Gastrocnemius medialis (tissue), 4 donors: ENCODE measurements at places on chromosomes 12 and 14. TPM values are rescaled to one million over a fixed set of nuclear protein-coding genes. Genes with fewer than 3 reads are reported as not detected.
A peak's percentile ranks its signal among the peaks of the same experiment; 100 is the strongest.

DNA sequence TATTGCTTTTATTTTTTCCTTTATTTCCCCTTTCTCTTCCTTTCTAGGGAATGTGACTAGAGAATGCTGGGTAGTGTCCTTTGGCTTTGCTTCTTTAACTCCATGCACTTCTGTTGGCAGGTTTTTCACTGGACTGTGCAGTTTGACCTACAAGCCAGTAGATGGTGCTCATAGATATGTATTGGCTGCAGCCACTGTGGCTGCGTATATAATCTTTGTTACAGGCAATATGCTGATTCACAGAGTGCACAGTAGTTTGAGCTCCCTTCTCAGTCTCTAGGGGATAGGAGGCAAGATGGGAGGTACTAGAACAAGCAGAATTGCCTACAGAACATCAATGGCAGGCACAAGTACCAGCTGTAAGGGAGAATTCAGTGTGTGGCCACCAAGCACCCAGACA, 503.5 kb downstream of the LRFN5 start:
- DNase-seq: no peak

- peak; percentile 53 for DNase-seq
These were observed 671 bp downstream of the SPTB start for GRCh38 chr14:64878837-64879634.

- no peak for DNase-seq
These were observed 73.8 kb upstream of the RIN3 start for GRCh38 chr14:92439537-92440344.

GRCh38 chr12:109559200-109559505, 14.2 kb downstream of the MMAB start:
- DNase-seq: no peak

DNA sequence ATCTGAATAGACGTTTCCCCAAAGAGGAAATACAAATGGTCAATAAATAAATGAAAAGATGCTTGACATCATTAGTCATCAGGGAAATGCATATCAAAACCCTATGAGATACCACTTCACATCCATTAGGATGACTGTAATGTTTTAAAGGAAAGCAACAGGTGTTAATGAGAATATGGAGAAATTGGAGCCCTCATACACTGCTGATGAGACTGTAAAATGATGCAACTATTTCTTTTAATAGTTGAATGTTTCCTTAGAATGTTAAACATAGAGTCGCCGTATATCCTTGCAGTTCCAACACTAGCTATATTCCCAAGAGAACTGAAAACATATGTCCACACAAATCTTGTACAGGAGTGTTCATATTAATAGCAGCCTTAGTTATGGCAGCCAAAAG, 133.2 kb downstream of the SLC38A4 start:
- DNase-seq: no peak

GRCh38 chr12:76158518-76159321, 74.2 kb upstream of the NAP1L1 start:
- DNase-seq: peak; percentile 58

- no peak for DNase-seq
These were observed 20.4 kb upstream of the SMOC1 start for GRCh38 chr14:69858801-69859200.

DNA sequence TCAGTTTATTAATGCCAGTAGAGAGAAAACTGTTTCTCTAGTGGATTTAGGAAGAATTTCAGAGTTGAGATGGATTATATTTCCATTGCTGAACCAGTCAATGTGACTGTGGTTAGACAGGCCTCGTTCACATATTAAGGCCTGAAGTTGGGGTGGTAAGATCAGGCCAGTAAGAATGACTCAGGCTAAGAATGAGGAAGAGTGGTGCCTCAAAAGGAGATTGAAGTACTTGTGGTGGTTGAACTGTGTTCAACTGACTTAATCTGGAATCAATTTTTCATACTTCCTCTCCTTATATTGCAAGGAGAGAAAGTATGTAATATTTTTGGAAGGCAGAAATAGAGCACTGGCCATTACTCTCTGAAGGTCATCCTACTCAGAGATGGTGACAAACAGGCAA, 37.8 kb upstream of the ATF7IP start:
- DNase-seq: no peak

GRCh38 chr12:124381456-124382296, 86.8 kb downstream of the RFLNA start:
- DNase-seq: peak; percentile 77

DNA sequence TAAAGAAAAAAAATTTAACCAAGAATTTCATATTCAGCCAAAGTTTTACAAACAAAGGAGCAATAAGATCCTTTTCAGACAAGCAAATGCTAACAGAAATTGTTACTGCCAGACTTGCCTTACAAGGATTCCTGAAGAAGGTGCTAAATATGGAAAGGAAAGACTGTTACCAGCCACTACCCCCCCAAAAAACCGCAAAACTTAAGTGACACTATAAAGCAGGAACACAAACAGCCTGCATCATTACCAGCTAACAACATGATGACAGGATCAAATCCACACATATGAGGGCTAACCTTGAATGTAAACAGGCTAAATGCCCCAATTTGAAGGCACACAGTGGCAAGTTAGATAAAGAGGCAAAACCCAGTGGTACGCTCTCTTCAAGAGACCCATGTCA, 55.7 kb downstream of the APOBEC1 start:
- DNase-seq: no peak

DNA sequence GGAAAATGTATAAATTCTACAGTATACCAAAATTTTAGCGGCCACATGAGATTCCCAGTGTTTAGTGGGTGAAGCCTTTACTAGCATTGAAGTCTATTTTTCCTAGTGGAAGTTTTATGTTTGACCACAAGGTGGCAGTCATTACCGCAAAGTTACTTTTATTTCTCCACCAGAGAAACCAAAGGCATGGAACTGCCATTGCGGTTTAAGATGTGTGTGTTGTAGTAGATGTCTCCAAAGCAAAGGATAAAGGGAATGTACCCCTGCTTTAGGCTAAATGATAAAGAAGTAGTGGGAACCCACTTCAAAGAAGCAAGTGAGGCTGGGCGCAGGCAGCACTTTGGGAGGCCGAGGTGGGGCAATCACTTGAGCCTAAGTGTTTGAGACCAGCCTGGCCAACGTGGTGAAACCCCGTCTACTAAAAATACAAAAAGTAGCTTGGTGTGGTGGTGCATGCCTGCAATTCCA, 140.5 kb downstream of the PRKCH start:
- no peak for DNase-seq

- DNase-seq: no peak
These were observed 287.5 kb downstream of the GALC start for GRCh38 chr14:87705439-87705896.

DNA sequence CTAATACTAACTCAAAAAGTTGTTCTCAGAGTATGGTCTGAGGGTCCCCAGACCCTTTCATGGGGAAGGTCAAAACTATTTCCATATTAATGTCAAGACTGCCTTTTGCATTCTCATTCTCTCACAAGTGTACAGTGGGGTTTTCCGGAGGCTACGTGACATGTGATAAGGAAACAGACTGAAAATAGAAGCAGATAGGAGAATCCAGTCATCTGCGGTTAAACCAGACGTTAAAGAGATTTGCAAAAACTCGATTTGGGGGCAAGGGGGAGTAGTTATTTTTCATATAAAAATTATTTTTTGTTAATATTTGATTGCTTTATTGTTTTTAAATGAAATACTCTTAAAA, 1.0 kb upstream of the NAP1L1 start:
- DNase-seq: no peak

GRCh38 chr14:75303381-75303789, 24.8 kb downstream of the FOS start:
- peak; percentile 58 for DNase-seq

DNA sequence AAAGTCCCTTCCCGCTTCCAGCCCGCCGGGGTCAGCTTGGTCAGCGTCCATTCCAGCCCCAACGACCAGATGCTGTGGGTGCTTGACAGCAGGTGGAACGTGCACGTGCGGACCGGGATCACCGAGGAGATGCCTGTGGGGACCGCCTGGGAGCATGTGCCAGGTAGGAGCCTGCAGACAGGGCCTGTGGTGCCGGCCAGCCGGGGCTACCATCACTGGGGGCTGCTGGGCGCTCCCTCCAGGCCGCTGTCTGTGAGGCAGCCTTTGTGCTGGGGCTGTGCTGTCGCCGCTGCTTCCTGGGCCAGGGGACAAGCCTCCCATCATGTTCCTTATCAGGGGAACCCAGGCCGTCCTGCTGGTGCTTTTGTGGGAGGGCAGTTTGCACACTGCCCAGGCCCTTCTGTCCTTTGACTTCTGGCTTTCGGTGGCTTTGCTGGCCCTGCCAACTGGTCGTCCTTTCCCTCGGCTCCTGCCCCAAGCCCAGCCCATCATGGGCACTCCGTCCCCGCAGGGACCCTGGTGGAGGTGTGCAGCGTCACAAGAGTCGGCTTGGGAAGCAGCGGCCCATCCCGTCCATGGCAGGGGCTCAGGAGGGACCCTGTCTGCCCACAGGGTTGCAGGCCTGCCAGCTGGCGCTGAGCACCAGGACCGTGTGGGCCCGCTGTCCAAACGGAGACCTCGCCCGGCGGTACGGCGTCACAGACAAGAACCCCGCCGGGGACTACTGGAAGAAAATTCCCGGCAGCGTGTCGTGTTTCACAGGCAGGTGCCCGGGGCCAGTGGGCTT, 12.4 kb downstream of the ANKRD9 start:
- no peak for DNase-seq

DNA sequence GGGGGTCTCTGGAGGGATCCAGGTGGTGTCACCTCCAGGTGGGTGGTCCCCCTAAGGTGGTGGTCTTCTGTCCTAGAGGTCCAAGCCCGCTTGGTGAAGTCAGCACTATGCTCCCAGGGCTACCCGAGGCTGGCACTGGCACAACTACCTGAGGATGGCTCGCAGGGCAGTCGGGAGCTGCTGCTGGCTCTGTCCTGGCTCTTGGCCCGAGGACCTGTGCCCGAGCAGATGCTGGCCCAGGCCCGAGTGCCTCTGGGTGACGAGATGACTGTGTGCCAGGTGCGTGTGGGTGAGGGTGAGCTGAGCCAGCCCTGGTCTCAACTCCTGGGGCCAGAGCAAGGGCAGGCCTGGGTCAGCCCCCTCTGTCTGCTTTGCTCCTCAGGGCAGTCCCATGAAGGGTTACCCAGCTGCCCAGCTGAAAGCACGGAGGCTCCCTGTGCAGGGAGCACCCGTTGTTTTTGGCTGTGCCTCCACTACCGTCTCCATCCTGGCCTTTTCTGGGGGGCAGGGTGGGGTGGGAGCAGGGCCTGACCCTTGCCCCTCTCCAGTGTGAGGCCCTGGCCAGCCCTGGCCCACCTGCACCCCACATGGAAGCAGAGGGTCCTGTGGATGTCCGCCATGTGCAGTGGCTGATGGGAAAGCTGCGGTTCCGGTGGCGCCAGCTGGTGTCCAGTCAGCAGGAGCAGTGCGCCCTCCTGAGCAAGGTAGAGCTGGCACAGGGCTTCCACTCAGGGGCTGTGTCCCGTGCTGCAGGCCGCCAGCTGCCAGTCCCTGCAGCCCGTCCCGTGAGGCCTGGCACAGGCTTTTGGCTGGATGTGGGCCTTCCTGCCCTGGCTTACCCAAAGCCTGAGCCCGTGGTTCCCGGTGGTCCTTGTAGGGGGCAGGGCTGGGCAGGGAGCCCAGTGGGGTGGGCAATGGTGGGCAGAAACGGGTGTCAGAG, 1.3 kb downstream of the TEDC1 start:
- DNase-seq: peak; percentile 41

- DNase-seq: no peak
These were observed 38.2 kb upstream of the TMX1 start for GRCh38 chr14:51201890-51202289.

DNA sequence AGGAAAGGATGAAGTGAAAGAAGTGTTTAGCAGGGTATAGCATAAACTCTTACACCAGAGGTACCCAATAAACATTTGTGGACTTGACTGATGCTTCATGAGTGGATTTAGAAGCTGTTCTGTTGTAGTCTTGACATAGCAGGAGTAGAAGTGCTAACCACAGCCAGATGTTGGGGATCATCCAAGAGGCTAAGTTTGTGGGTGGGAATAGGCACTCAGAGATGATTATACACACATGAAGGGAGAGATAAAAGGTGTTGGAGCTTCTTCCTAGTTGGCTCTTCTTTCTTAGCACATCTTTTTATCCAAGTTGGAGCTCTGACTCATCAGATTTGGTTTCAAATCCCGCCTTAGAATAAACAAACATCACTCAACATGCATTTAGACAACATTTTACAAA, 166.7 kb upstream of the E2F7 start:
- no peak for DNase-seq

- peak; percentile 52 for DNase-seq
These were observed 376.8 kb downstream of the DPF3 start for GRCh38 chr14:72516936-72517700.

GRCh38 chr12:116497051-116497591, 62.1 kb upstream of the MAP1LC3B2 start:
- DNase-seq: no peak

- no peak for DNase-seq
These were observed 10.9 kb upstream of the ZNF740 start for GRCh38 chr12:53169644-53170043.

DNA sequence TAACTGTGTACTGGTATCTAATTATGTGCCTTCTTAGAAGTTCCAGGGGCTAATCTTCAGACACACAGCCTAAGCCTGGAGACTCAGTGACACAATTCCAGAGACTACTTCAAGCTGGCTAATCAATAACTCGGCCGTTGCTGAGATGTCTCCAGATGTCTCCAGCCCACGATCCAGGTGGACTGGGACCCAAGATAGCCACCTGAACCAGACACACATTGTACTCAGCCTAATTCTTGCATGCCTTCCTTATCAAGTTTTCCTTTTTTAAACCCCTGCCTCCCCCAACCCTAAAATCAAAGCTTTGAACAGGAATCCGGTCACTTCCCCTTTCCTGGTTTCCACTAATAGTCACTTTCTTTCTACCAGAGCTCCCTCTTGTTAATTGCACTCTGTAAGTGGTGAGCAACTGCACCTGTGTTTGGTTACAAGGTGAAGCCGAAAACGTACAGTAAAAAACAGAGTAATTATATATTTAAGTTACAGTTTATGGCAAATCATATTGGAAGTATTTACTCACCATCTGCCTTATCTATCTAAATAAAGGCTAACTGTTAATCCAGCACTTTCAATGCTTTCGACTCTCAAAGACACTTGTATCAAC, 39.8 kb upstream of the PTGDR start:
- no peak for DNase-seq

RFX4 gene
- not detected for total RNA-seq

GPR137C gene
- total RNA-seq: 0.10 TPM

HOXC13 gene
- total RNA-seq: not detected

KRT73 gene
- not detected for total RNA-seq

SIX6 gene
- 0.61 TPM for total RNA-seq

NTS gene
- total RNA-seq: not detected

KRT75 gene
- not detected for total RNA-seq

MSI1 gene
- not detected for total RNA-seq

ACRBP gene
- not detected for total RNA-seq

MYF5 gene
- total RNA-seq: 1.7 TPM

REM2 gene
- not detected for total RNA-seq

GPX2 gene
- total RNA-seq: 0.49 TPM

ASCL4 gene
- total RNA-seq: not detected

OTX2 gene
- total RNA-seq: not detected
